A549 treated with RU486 at 1 μM for 4 hours (cell line): ENCODE measurements at places on chromosomes 5 and 9. TPM values are rescaled to one million over a fixed set of nuclear protein-coding genes. Genes with fewer than 3 reads are reported as not detected.

The NR4A3 gene
- 1.1 to 3.5 TPM (median 2.6 TPM) in 5 replicates for total RNA-seq

The SHOC1 gene
- total RNA-seq: not detected in 5 replicates

The FST gene
- 9.0 to 11.2 TPM (median 10.9 TPM) in 5 replicates for total RNA-seq

The TMEM215 gene
- not detected in 5 replicates for total RNA-seq

The CBY3 gene
- not detected in 5 replicates for total RNA-seq

The LIFR gene
- total RNA-seq: 2.3 to 6.5 TPM (median 6.1 TPM) in 5 replicates

The LRRC70 gene
- total RNA-seq: 0.11 to 0.59 TPM (median 0.21 TPM) in 3 of 5 replicates, not detected in the others

The IGFBPL1 gene
- total RNA-seq: 2.1 to 3.0 TPM (median 2.9 TPM) in 5 replicates

The IL17B gene
- not detected in 5 replicates for total RNA-seq

The ZNF483 gene
- total RNA-seq: 0.40 to 0.88 TPM (median 0.77 TPM) in 5 replicates

The CDC42SE2 gene
- total RNA-seq: 15.6 to 32.3 TPM (median 29.1 TPM) in 5 replicates

The RARS1 gene
- 81.7 to 122 TPM (median 93.4 TPM) in 5 replicates for total RNA-seq

The SPAG8 gene
- total RNA-seq: 0.26 to 0.47 TPM (median 0.41 TPM) in 5 replicates

The SEPTIN8 gene
- 13.0 to 21.5 TPM (median 18.9 TPM) in 5 replicates for total RNA-seq

The CDH9 gene
- not detected in 5 replicates for total RNA-seq

The ADRA1B gene
- total RNA-seq: 9.1 to 13.9 TPM (median 11.2 TPM) in 5 replicates

The ANKRD33B gene
- 8.1 to 12.6 TPM (median 10.8 TPM) in 5 replicates for total RNA-seq

The LCN10 gene
- total RNA-seq: not detected in 5 replicates

The RNF38 gene
- total RNA-seq: 6.5 to 9.0 TPM (median 8.9 TPM) in 5 replicates

The ENTPD2 gene
- total RNA-seq: 0.31 to 1.1 TPM (median 0.91 TPM) in 5 replicates

The SLC27A6 gene
- not detected in 5 replicates for total RNA-seq

The LRRC19 gene
- not detected in 5 replicates for total RNA-seq

The CACFD1 gene
- total RNA-seq: 3.1 to 4.8 TPM (median 4.4 TPM) in 5 replicates

The DPM2 gene
- total RNA-seq: 35.4 to 48.4 TPM (median 47.7 TPM) in 5 replicates

The ANKRD18A gene
- total RNA-seq: 4.9 to 11.4 TPM (median 10.5 TPM) in 5 replicates

The BTNL8 gene
- total RNA-seq: not detected in 5 replicates

The GLRA1 gene
- total RNA-seq: not detected in 5 replicates

The PHF24 gene
- total RNA-seq: 0.12 to 0.31 TPM (median 0.20 TPM) in 4 of 5 replicates, not detected in the other

The PCDHA6 gene
- total RNA-seq: 0.05 to 0.06 TPM (median 0.05 TPM) in 3 of 5 replicates, not detected in the others

The CKMT2 gene
- total RNA-seq: not detected in 5 replicates

The SLC6A18 gene
- total RNA-seq: not detected in 5 replicates

The MCIDAS gene
- 1.6 to 3.1 TPM (median 2.2 TPM) in 5 replicates for total RNA-seq

The PCDHA7 gene
- total RNA-seq: 0.05 to 0.15 TPM (median 0.11 TPM) in 4 of 5 replicates, not detected in the other

The MIER3 gene
- 8.3 to 18.0 TPM (median 10.0 TPM) in 5 replicates for total RNA-seq
